ENCODE measurements at places on chromosomes 1 and 21. TPM values are rescaled to one million over a fixed set of nuclear protein-coding genes. Genes with fewer than 3 reads are reported as not detected.

Gene HSPB7
- total RNA-seq, result not detected

Gene TSPEAR
- not detected for total RNA-seq

DNA sequence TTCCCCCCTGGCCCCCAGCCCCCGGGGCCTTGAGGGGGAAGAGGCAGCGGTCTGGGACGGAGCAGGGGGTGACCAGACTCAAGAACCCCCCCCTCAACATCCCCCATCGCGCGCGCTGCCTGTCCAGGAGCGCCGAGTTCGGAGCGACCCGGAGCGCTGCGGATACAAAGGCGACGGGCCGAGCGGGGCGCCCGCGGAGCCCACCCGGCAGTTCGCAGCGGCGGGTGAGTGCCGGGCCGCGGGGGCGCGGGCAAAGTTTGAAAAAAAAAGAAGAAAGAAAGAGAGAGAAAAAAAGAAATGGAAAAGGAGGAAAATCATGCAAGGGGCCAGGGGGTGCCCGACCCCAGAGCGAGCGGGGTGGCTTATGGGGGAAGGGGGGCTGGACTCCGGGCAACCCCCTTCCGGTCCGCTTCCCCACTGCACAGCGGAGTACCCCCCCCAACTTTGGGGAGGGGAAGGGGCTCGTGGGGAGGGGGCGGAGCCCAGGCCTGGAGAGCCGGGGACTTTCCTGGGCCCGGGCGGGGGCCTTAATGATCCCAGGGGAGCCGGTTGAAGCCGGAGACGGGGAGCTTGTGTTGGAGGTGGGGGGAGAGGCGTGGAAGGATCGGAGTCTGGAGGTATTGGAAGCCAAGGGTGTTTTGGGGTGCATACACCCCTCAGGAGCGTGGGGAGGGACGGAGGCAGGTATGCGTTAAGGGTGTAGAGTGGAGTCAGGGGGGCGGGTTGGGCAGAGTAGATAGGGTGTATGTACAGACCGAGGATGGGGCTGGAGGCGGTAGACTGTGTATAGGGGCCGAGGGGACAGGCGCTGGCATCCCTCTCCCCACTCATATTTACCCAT is 502 bp downstream of the VANGL2 start:
- DNase-seq, result peak; percentile 31

DNA sequence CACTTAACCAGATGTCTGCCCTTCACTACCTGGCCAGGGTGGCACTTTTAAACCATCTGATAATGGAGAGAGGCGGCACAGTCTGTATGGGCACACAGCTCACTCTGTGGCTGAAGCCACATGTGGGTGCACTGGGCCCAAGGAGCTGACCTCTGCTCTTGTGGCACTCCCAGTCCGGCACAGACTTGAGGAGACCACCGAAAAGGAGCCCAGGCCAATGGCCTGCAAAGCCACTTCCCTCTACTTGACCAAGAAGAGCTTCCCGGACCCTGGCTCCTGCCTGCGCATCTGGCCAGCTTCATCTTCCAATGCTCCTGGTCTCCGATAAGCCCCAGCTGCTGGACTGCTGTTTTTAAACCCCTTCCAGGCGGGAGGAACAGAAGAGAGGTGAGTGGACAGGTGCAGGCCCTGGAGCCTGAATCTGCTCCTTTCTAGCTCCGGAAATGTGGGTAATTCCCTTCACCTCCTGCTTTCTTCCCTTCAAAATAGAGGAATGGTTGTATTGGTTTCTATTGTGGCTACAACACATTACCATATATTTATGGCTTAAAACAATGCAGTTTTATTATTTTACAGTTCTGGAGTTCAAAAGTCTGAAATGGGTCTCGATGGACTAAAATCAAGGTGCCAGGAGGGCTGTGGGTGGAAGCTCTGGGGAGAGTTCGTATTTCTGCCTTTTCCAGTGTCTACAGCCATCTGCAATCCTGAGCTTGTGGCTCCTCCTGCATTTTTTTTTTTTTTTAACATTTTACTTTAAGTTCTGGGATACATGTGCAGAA is 11.6 kb downstream of the GNG4 start:
- no peak for DNase-seq

- DNase-seq, result no peak
Measured at GRCh38 chr1:110535985-110536384, 17.0 kb upstream of the KCNA10 start.

DNA sequence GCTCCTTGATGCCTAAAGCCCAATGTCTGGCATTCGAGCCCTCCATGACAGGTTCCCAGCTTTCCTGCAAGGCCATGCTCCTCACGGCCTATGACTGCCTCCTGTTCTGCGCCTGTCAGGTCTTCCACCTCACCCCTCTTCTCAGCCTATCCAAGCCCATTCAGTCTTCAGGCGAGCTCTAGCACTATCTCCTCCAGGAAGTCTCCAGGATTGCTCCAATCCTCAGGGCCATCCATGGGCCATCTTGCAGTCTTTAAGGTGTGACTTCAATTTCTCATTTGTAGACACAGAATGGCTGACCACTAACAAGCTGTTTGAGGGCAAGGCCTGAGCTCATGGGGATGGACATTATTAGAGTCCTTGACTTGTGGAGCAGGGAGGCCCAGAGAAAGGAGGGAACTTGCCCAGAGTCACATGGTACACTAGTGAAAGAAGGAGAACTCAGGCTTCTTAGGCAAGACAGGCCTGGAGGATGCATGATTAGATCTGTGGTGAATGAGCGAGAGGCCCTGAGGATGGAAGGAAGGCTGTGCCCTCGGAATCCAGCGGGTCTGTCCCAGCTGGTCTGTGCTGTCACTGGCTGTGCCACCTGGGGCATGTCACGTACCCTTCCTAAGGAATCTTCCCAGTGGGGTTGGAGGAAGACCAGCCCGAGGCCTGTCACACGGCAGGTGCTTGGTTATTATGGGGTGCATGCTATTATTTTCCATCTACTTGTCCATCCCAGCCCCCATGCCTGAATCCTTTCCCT is 1.2 kb upstream of the ACOT11 start:
- DNase-seq, result no peak
